ENCODE measurements at places on chromosomes 1 and 21. TPM values are rescaled to one million over a fixed set of nuclear protein-coding genes. Genes with fewer than 3 reads are reported as not detected.

- no peak overlapping the region for H3K4me3 ChIP-seq
- DNase-seq: no peak
- peaks cover 21% of the 10 kb centered on the region for H3K4me1 ChIP-seq
- peak overlapping the region; percentile 59 for H3K27ac ChIP-seq
- H3K36me3 ChIP-seq: no peaks in the 10 kb centered on the region
Observed at GRCh38 chr1:10530756-10531495, 56.2 kb downstream of the PEX14 start.

DNA sequence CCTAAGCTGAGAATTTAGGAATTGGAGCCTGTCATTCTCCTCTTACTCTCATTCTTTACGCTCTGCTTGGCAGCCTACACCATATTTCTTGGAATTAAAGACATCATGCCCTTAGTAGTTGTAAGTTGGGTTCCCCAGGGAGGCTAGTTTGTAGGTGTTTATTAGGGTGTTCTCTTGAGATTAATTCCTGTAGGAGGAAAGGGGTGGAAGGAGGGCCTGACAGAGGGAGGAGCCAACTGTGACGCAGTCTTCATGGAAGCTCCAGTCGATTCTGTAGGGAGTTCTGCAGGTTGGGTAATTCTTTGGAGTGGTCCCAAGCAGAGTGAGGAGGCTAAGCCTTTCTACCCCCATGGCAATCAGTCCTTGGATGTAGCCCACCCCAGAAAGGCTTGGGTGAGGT, 111.4 kb downstream of the HHAT start:
- no peak overlapping the region for H3K4me3 ChIP-seq
- H3K27me3 ChIP-seq: no peaks in the 10 kb centered on the region
- no peaks in the 10 kb centered on the region for H3K4me1 ChIP-seq
- H3K36me3 ChIP-seq: no peaks in the 10 kb centered on the region

GRCh38 chr1:2501041-2501819, 25.1 kb downstream of the PLCH2 start:
- H3K36me3 ChIP-seq: no peaks in the 10 kb centered on the region
- no peak for DNase-seq
- H3K4me1 ChIP-seq: no peaks in the 10 kb centered on the region
- peaks cover 5% of the 10 kb centered on the region for H3K27me3 ChIP-seq
- H3K27ac ChIP-seq: no peak overlapping the region

- H3K27me3 ChIP-seq: no peaks in the 10 kb centered on the region
- H3K27ac ChIP-seq: no peak overlapping the region
- no peaks in the 10 kb centered on the region for H3K36me3 ChIP-seq
- H3K4me1 ChIP-seq: peaks cover 8% of the 10 kb centered on the region
Observed at GRCh38 chr1:116228511-116228910, 117.3 kb downstream of the MAB21L3 start.

DNA sequence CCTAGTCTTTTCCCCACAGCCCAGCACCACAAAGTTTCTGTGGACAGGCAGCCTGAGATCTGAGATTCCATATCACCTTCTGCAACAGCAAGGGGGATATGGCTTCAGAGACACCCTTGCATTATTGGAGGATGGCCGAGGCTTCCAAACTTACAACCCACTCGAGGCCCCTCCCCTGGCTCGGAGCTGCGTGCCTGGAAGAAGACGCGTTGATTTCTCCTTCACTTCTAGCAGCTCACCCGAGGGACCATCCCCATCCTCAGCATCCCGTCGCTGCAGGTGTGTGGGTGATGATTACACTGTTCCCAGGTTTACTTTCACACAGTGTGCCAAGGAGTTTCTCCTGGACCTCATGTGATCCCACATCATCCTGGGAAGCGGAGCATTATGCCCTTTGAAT, 277.9 kb downstream of the MATN1 start:
- H3K4me3 ChIP-seq: no peak overlapping the region
- no peak for DNase-seq
- no peaks in the 10 kb centered on the region for H3K4me1 ChIP-seq
- no peaks in the 10 kb centered on the region for H3K27me3 ChIP-seq
- no peak overlapping the region for H3K27ac ChIP-seq

GRCh38 chr21:18759751-18760161, 356.2 kb upstream of the TMPRSS15 start:
- H3K4me1 ChIP-seq: no peaks in the 10 kb centered on the region
- H3K27ac ChIP-seq: no peak overlapping the region
- H3K4me3 ChIP-seq: no peak overlapping the region
- H3K36me3 ChIP-seq: no peaks in the 10 kb centered on the region
- no peak for DNase-seq
- H3K27me3 ChIP-seq: no peaks in the 10 kb centered on the region

GRCh38 chr21:42038826-42039425, 28.8 kb upstream of the ZBTB21 start:
- no peaks in the 10 kb centered on the region for H3K27me3 ChIP-seq
- no peak overlapping the region for H3K27ac ChIP-seq
- no peaks in the 10 kb centered on the region for H3K36me3 ChIP-seq
- H3K4me3 ChIP-seq: no peak overlapping the region

Gene RSPH1
- total RNA-seq: 0.06 TPM

Gene PDE9A
- 9.3 TPM for total RNA-seq

Data from cardiac muscle cell (in vitro differentiated cells and primary cell).